Mesothelial cell of epicardium (in vitro differentiated cells): ENCODE measurements at places on chromosomes 4 and X. TPM values are rescaled to one million over a fixed set of nuclear protein-coding genes. Genes with fewer than 3 reads are reported as not detected.

The OPRPN gene
- total RNA-seq = not detected in 3 replicates

The AMBN gene
- 0.14 to 0.36 TPM (median 0.22 TPM) in 3 replicates for total RNA-seq

DNA sequence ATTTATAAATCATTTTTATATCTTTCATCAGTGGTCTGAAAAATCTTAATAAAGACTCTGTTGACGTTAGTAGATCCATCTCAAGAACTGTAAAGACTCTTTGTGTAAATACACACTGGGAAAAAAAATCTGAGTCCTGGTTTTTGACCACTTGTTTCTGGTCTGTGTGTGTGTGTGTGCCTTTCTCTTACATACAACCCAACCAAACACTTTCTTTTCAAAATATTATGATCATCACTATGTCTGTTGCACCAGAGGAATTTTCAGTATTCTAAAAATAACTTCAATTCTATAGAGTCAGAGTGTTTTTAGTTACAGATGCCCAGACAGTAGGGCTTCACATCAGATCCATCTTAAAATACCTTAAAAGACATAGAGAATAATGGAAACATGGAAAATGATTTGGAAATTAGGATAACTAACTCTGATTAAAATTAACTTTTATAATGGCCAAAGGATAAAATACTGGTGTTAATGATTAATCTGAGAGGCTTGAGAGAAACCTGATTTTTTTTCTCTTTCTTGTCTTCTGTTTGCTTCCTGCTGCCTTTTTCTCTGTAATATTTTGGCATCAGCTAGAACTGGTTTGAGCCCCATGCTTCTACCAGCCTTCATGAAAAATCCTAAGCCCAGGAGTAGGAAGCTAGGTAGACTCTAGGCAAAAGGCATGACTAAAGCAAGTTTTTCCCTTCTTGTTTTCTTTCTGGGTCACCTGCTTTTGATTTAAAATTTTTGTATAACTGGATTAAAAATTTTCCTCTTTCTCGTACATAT is 99.7 kb downstream of the ATXN3L start:
- no peak overlapping the region for H3K4me3 ChIP-seq
- H3K36me3 ChIP-seq = no peaks in the 10 kb centered on the region
- no peaks in the 10 kb centered on the region for H3K27me3 ChIP-seq
- H3K27ac ChIP-seq = peak overlapping the region; percentile 91
- H3K4me1 ChIP-seq = peaks cover 35% of the 10 kb centered on the region
- no peak for DNase-seq

The IL21 gene
- not detected in 3 replicates for total RNA-seq

The STBD1 gene
- total RNA-seq = 1.7 to 2.2 TPM (median 2.0 TPM) in 3 replicates

- no peak overlapping the region for H3K4me3 ChIP-seq
- H3K36me3 ChIP-seq = no peaks in the 10 kb centered on the region
- no peaks in the 10 kb centered on the region for H3K27me3 ChIP-seq
- no peak for DNase-seq
These were observed 2162.1 kb upstream of the TENM3 start for GRCh38 chr4:180081072-180081471.

DNA sequence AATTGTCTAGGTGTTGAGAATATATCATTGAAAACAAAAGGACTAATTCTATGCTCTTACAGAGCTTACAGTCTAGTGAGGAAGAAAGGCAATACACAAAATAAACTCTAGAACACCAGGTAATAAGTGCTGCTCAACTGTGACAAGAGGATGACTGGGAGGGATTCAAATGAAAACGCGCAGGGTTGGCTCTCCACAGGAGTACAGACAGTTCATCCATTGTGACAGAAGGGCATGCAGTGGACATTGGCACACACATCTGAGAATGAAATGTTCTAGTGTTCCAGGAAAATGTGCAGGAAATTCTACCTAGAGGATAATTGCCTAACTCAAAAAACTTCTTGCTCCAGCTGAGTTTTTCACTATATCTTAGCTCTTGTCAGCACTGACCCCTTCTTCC is 492.0 kb downstream of the IDS start:
- H3K27me3 ChIP-seq = peaks cover 25% of the 10 kb centered on the region
- DNase-seq = no peak
- peaks cover 3% of the 10 kb centered on the region for H3K4me1 ChIP-seq
- H3K27ac ChIP-seq = no peak overlapping the region

DNA sequence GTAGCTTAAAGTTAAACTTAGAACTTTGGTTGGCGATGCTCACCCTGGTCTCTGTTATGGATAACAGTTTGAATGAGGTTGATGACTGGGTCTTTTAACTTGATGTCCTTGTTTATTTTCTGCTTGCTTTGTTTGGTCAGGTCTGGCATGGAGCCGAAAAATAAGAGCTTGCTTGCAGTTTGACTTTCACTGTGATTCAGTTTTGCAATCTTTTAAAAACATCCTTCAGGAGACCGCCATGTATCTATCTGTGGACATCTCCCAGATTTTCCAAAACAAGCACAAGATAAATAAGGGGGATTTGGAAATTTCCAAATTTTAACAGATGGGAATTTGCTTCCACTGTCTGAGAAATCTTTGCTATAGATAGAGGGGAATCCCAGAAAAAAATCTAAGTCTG is 246.7 kb downstream of the PALLD start:
- H3K4me1 ChIP-seq = peaks cover 38% of the 10 kb centered on the region
- peak overlapping the region; percentile 53 for H3K27ac ChIP-seq
- no peaks in the 10 kb centered on the region for H3K27me3 ChIP-seq
- H3K36me3 ChIP-seq = peaks cover 20% of the 10 kb centered on the region
- no peak for DNase-seq
- H3K4me3 ChIP-seq = no peak overlapping the region

GRCh38 chr4:110091434-110092140 is 106.8 kb downstream of the ELOVL6 start:
- peaks cover 41% of the 10 kb centered on the region for H3K4me1 ChIP-seq
- peaks cover 1% of the 10 kb centered on the region for H3K36me3 ChIP-seq
- DNase-seq = no peak
- H3K27ac ChIP-seq = no peak overlapping the region
